ENCODE measurements at places on chromosomes 4 and X. TPM values are rescaled to one million over a fixed set of nuclear protein-coding genes. Genes with fewer than 3 reads are reported as not detected.
A peak's percentile ranks its signal among the peaks of the same experiment; 100 is the strongest.

GRCh38 chr4:183100827-183101226, 1.8 kb downstream of the WWC2 start:
- no peak for DNase-seq

DNA sequence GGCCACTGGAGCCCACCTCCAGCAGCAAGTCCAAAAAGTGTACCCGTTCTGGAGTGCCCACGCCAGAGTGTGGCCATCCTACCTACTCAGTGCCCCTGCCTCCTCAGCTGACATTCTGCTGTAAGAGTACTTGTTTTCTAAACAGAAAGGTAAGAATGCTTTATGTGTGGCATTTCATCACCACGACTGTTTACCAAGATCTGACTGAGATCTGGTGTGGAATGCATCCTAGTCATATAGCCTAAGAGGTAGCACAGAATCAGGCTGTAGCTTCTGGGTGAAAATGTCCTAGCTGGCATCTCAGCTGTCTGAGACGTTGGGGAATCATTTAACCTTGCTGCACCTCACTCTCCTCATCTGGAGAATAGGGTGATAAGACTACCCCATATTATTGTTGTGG, 638.7 kb upstream of the TENM3 start:
- DNase-seq, result no peak

GRCh38 chrX:16060252-16060651, 63.1 kb upstream of the GRPR start:
- no peak for DNase-seq

- no peak for DNase-seq
These were observed 132.4 kb downstream of the RASL11B start for GRCh38 chr4:52994567-52994966.

- no peak for DNase-seq
These were observed 24.9 kb downstream of the NLGN3 start for GRCh38 chrX:71169586-71169985.

GRCh38 chr4:173272314-173272713, 61.8 kb downstream of the HMGB2 start:
- DNase-seq, result no peak

DNA sequence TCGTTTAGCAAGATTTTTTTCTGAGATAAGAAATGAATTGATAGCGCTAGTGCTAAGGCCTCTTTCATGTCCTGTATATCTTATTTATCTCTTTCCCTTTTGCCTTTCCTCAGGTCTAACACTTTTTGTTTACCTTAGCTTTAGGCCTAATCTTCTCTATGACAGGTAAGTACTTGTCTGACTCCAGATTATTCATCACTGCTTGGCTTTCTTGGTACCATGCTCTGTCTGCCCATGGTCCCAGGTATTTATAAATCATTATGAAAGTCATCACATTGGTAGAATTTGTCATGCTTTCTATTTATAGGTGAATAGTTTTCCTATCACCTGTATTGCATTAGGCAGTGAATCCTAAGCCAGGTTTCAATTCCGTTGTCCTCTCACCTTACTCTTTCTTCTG, 99.5 kb upstream of the CTSO start:
- no peak for DNase-seq

- no peak for DNase-seq
These were observed 76.2 kb upstream of the TEX13D start for GRCh38 chrX:124256216-124256615.

DNA sequence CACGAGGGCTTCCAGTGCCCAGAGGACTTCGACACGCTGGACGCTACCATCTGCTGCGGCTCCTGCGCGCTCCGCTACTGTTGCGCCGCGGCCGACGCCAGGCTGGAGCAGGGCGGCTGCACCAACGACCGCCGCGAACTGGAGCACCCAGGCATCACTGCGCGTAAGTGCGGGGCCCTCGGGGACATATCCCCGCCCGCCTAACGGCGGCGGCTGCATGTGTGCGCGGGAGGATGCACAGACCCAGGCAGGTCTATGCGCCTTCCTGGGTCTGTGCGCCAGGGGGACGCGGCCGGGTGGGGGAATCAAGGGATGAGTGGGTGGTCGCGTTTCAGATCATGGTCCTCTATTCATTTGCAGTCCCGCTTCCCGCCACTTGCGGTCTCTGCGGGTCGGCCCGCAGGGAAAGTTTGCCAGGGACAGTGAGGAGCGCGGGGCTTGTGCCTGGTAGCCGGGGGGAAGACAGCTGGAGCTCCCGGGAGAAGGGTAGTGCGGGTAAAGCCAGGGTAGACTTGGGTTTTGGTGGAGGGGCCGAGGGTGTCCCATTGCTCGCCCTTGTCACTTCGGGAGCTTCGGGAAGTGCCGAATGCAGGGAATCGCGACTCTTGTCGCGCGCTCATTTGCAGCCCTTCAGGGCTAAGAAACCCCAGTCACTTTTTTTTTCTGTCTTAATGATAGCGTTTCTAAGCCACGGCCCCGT, 1.0 kb downstream of the SHISA3 start:
- DNase-seq, result no peak

GRCh38 chrX:123993904-123994635, 32.6 kb downstream of the STAG2 start:
- no peak for DNase-seq

- no peak for DNase-seq
These were observed 761 bp downstream of the FGFRL1 start for GRCh38 chr4:1012034-1012739.

DNA sequence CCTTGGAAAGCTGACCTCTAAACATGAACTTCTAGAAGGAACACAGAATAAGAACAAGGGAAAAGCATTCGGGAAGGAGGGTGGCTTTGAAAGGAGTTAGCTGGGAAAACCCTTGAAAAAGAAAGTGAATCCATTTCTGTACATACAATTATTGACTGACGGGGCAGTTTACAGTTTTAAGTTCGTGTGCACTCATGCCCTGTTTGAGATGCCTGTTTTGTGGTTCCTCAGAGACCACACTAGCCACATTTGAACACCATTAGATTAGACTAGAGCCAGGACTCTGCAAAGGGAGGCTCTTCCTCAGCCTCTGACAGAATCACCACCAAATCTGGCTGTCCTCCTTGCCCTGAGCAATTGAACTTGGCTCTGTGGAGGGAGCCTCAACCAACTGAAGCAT, 158.3 kb downstream of the PALLD start:
- no peak for DNase-seq

DNA sequence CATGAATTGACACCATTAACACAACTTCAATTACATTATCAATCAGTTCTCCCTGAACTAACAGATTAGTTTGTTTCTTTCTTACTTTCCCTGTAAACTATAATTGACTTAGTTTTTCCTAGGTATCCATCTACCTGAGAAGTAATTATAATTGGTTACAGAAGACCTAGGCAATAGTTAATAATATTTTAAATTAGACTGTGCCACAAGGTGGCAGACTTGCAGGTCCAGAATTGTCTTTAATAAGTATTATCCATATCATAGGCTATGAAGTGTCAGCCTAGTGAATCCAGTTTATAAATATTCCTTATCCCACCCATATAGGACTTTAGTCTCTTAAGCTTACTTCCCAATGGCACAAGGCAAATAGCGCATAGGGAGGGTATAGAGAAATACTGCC, 48.9 kb upstream of the FAM47B start:
- no peak for DNase-seq

DNA sequence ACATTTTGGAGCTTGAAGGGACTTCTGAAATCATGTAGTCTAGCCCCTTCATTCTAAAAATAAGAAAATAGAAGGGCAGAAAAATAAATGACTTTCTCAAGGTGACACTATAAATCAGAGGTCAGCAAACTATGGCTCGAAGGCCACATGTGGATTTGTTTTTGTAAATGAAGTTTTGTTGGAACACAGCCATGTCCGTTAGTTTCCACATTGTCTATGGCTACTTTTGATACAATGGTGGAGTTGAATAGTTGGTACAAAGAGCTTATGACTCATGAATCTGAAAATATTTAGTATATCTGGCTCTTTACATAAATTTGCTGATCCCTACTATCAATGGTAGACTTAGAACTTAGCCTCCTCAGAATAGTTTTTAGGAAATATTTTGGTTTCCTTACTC, 302.4 kb upstream of the PRPS2 start:
- DNase-seq, result no peak

DNA sequence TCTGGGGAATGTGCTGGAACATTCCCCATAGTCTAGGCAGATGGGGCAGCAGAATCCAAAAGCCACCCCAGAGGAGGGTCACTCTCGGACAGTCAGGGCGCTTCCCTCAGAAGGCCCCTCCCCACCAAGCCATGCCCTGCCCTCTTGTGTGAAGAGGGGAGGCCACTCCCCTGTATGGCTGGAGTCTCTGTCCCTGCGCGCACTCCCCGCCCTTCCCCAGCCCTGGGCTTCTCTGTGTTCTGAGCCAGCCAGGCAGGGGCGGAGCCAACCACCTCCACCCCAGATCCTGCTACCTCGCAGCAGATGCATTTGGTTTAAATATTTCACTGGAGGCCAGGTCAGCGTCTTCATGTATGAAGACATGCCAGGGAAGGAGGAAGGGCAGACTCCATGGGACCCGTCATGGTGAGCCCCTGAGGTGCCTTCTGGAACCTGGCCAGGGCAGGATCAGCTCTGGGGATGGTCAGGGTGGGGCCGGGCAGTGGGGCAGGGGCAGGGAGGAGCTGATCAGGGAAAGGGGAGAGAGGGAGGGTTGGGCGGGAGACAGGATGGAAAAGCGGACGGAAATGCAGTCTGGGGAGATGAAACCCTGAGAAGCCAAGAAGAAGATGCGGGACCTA, 107.3 kb downstream of the ADRA2C start:
- no peak for DNase-seq

- no peak for DNase-seq
These were observed 22.4 kb downstream of the RBM47 start for GRCh38 chr4:40607221-40607620.

GRCh38 chr4:41360214-41360920, 103.6 kb downstream of the UCHL1 start:
- DNase-seq, result no peak

GRCh38 chrX:8018934-8019333, 91.7 kb upstream of the PNPLA4 start:
- DNase-seq, result no peak

DNA sequence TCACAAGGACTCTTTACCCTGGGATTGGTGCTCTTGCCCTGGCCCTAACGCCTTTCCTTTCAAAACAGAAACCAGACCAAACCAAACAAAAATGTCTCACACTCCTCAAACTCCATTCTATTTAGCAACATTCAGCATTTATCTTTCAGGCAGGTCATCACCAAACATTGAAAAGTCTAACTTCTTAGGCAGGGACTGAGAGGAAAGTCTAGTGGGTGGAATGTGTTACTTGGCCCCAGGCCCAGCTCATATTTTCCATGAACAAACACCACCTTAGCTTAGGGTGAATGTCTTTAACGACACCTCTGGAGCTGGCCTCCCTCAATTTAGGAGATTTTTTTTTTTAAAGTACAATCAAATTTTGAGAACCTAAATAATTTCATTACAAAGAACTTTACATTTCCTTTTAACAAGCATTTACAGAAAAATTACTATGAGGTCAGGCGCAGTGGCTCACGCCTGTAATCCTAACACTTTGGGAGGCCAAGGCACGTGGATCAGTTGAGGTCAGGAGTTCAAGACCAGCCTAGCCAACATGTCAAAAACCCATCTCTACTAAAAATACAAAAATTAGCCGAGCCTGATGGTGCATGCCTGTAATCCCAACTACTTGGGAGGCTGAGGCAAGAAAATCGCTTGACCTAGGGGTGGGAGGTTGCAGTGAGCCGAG, 10.2 kb upstream of the N4BP2 start:
- DNase-seq, result no peak

DNA sequence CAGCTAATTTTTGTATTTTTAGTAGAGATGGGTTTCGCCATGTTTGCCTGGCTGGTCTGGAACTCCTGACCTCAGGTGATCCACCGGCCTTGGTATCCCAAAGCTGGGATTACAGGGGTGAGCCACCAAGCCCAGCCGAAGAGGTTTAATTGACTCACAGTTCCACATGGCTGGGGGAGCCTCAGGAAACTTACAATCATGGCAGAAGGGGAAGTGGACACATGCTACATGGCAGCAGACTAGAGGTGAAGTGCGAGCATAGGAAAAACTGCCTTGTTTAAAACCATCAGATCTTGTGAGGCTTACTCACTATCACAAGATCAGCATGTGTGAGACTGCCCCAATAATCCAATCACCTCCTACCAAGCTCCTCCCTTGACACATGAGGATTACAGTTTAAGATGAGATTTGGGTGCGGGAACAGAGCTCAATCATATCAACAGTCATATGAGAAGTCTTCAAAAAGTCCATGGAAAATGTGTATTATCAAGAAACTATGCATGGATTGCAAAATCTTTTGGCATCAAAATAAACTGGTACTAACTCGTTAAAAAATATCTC, 25.8 kb upstream of the RPL39 start:
- DNase-seq, result no peak

DNA sequence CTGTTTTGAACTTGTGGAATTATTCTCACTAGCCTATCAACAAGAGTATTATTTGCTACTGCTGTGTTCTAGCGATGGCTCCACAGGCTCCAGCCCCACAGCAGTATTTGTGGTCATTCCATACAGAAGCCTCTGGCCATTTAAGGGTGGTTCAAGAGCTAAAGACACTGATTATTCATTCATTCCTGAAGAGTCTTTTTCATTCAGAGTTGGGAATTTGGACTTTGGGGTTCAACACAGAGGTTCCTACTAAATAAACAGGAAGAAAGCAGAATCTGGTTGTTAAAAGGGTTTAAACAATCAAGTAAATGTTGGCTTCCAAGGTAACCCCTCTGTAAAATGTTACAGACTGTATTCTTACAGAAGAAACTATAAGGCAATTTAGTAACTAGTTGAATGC, 4.3 kb upstream of the MBNL3 start:
- no peak for DNase-seq

DNA sequence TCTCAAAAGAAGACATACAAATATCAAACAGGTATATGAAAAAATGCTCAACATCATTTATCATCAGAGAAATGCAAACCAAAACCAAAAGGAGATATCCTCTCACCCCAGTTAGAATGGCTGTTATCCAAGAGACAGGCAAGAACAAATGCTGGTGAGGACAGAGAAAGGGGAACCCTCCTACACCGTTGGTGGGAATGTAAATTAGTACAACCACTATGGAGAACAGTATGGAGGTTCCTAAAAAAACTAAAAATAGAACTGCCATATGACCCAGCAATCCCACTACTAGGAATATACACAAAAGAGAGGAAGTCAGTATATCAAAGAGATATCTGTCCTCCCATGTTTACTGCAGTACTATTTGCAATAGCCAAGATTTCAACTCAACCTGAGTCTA, 83.5 kb downstream of the CDS1 start:
- DNase-seq, result no peak

- peak; percentile 44 for DNase-seq
These were observed 204.8 kb upstream of the NUDT6 start for GRCh38 chr4:123127218-123127617.

- no peak for DNase-seq
These were observed 26.2 kb upstream of the TMPRSS11D start for GRCh38 chr4:67909905-67910584.

Gene CXCL1
- total RNA-seq, result 404 TPM

Gene NPNT
- total RNA-seq, result 2.1 TPM

Gene PPEF2
- total RNA-seq, result not detected

Gene OTC
- not detected for total RNA-seq

Gene KLHL4
- 13.9 TPM for total RNA-seq

Gene PPBP
- total RNA-seq, result not detected

Gene RTL3
- 0.18 TPM for total RNA-seq

Gene PGAM4
- total RNA-seq, result not detected

Gene ART3
- total RNA-seq, result 1.2 TPM

Gene VEGFD
- not detected for total RNA-seq
